CD4-positive, alpha-beta T cell treated with Interleukin-12 subunit alpha and Interleukin-12 subunit beta, for 1 hour (primary cell): ENCODE measurements at places on chromosomes 2 and 18.

DNA sequence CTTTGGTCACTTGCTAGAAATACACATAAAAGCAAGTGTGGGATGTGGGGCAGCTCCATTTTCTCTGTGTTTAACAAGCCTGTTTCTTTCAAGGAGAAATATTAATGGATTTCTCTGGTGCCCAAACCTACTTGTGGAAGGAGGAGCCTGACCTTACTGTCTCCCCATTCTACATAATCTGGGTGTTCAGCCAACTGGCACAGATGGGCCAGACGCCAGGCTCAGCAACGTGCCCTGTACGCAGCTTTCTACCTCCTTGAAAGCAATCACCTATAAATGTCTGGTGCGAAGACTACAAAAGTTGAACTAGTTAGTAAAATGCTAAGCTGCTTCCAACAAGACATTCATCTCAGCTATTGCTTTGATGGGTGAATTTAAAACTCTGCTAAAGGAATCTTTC, 33.2 kb upstream of the MYO3B start:
- no peak for DNase-seq

GRCh38 chr2:14827226-14828023, 194.9 kb downstream of the LRATD1 start:
- DNase-seq: no peak

DNA sequence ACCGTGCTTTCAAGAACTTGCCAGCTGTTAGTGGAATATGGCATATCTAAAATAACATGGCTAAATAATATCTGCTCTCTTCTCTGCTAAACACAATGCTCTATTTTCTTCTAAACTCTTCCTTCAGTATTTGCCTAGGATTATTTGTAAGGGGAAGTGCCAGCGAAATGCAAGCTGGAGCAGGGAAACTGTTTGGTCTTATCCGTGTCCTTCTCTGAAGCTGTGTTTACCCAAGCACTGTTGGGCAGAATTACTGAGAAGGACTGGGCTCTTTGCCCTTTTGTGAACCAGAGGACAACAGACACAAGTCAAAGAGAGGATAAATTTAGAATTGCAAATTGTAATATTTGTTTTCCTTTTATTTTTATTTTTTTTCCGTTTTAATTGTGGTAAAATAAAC, 23.6 kb downstream of the CPO start:
- DNase-seq: no peak

- no peak for DNase-seq
Measured at GRCh38 chr2:231894566-231895380, 31.4 kb downstream of the NPPC start.

DNA sequence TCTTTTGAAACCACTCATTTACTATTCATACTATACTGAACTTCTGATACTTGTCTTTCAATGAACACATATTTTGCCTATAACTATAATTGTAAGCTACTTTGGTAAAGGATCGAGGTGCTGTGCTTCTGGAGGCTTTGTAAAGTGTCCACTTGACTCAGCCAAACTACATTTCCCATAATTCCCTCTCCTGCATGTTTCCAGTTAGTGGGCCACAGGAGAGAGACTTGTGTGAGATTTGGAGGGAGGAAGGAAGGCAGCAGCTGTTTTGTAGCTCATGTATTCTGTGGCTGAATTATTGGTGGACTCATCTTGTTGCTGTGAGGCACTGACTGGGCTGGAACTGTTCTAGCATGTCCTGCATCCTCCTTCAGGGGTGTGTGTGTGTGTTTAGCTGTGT, 328.8 kb downstream of the ARL6IP6 start:
- no peak for DNase-seq

DNA sequence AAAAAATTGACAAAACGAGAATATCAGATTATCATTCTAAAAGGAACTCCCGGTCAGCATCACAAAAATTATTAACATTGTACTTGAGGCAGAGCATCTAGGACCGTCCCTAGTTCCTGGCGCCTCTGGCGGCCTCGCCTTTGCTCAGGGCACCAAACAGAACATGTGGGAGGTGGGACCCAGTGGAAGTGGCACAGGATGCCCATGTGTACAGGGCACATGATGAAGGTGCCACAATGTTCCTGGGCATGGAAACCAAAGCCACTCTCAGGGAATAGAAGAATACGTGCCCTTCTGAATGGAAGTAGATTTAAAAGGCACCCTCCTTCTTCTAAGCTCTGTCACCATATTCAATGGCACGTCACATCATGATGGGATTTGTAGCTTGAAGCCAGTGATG, 30.1 kb upstream of the MARCO start:
- no peak for DNase-seq

- DNase-seq: no peak
Measured at GRCh38 chr2:95037384-95037839, 11.9 kb downstream of the MAL start.

DNA sequence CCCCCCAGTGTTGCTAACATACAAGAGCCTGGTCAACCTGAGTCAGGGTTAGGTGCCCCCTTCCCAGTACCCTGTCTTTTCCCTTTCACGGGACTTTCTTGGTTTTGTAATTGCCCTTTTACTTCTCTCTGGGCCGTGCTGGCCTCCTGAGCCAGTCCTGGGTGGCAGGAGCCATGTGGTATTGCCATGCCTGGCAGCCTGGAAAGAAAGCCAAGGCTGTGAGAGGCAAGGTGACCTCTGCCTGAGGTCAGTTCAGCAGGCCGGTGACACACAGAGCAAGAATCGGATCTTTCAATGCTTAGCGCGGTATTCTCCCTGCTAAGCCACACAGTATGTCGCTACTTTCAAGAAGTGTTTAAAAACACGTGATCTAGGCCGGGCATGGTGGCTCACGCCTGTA, 52.3 kb downstream of the C18orf63 start:
- DNase-seq: no peak

DNA sequence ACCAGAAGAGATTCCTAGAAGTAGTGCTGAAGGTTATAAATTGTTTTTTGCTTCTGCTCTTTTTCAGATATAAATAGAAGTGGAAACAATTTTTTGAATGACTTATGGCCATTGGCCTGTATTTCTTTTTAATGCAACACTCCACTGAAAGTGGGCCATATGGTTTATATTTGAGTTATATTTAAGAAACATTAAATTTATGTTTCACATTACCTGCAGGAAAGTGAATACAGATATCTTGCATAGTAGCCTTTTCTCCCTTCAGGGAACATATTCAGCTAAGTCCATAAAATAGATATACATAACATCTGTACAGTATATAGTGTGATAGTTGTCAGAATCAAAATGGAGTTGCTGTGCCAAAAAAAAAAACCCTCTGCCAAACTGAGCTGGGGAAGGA, 53.1 kb upstream of the EFEMP1 start:
- DNase-seq: no peak

DNA sequence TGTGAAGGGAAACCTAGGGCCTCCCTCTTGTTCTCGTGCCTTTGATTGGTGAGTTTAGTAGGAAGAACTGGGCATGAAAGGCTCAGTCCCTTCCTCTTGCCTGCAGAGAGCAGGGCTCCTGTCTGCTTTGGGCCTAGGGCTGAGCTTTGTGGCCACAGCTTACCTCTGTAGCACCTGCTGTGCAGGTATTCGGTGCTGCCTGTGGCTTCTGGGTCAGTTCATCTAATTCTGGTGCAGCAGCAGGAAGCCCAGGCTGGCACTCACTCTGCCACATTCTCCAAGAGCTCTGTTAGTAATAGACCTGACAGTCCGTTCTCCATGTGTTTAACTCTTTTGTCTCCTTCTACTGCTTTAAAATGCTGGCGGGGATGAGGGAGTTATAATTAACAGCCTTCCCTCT, 96.5 kb downstream of the DLGAP1 start:
- DNase-seq: no peak

DNA sequence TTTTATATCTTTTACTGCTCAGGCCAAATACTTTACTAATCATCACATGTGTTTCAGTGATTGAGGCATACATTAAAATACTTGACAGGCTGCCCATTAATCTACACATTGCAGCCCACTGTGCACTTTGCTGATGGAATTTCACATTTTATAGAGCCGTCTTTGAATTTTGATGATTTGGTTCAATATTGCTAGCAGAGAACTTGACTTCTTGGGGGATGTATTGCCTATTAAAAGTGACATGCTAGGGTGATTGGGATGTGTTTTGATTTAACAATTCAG, 1291.0 kb upstream of the GYPC start:
- DNase-seq: no peak

DNA sequence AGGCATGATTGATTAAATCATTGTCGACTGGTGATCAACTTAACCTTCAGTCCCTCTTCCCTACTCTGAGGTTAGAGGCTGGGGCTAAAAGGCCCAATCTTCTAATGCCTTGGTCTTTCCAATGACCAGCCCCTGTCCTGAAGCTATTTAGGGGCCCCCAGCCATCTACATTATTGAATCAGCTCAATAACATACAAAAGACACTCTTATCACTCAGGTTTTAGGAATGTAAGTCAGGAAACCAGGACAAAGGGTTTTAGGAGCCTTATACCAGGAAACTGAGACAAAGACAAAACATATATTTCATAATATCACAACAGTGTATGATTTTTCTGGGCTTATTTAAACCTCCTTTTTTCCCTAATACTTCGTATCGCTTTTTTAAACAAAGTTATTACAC, 198.6 kb downstream of the RNF152 start:
- DNase-seq: no peak

DNA sequence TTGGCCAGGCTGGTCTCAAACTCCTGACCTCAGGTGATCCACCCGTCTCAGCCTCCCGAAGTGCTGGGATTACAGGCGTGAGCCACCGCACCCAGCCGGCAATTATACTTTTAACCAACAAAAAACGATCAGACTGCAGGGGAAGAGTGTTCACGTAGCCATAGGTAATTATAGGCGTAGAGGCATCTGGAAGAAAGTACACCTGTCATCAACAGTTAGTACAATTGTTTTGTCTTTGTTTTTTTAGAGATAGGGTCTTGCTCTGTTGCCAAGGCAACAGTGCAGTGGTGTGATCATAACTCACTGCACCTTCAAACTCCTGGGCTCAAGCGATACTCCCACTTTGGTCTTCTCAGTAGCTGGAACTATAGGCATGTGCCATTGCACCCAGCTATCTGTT, 20.0 kb downstream of the ST3GAL5 start:
- no peak for DNase-seq

- DNase-seq: no peak
Measured at GRCh38 chr2:38731090-38731489, 20.1 kb downstream of the SRSF7 start.

- DNase-seq: no peak
Measured at GRCh38 chr2:48824116-48824515, 68.6 kb upstream of the LHCGR start.

GRCh38 chr2:46547223-46548102, 68.1 kb downstream of the TMEM247 start:
- no peak for DNase-seq

- DNase-seq: no peak
Measured at GRCh38 chr2:172730411-172730810, 5.2 kb upstream of the RAPGEF4 start.

DNA sequence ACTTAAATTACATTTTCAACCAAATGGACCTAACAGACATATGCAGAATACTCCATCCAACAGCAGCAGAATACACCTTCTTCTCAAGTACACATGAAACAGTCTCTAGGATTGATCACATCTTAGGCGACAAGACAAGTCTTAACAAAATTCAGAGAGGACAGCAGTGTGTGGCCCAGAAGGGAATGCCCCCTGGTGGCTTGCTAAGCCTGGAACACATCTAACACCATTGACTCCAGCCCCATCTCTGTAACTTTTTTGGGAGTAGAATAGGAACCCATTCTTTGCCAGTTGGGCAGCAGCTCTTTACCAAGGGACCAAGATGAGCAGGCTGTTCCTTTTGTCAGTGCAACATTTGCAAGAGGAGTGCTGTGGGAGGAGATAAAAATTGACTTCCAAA, 249.9 kb downstream of the PLCL1 start:
- peak; percentile 36 for DNase-seq
